ENCODE measurements at places on chromosomes 1 and 21.

- peak; percentile 69 for DNase-seq
Observed at GRCh38 chr1:197521118-197521739, 253.2 kb downstream of the CRB1 start.

GRCh38 chr1:65890201-65890843 lies 97.6 kb downstream of the PDE4B start:
- DNase-seq, result no peak

- peak; percentile 74 for DNase-seq
Observed at GRCh38 chr21:21003701-21004100, 5.5 kb downstream of the NCAM2 start.

DNA sequence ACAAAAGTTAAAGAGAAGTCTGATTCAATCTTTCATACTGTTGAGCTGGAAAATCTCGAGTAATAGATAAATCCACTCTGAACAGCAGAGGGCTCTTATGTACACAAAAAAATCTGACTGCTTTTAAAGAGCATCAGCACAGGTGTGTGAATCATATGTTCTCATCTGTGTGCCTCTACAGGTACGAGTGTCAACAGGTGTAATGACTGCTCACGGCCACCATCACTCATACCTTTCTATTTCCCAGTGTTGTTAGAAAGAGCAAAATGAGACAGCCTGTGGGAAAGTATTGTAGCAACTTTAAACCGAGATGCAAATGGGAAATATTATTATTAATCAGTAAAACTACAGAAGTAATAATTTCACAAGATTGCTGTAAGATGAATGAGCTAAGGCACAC lies 49.0 kb upstream of the SCAF4 start:
- no peak for DNase-seq

DNA sequence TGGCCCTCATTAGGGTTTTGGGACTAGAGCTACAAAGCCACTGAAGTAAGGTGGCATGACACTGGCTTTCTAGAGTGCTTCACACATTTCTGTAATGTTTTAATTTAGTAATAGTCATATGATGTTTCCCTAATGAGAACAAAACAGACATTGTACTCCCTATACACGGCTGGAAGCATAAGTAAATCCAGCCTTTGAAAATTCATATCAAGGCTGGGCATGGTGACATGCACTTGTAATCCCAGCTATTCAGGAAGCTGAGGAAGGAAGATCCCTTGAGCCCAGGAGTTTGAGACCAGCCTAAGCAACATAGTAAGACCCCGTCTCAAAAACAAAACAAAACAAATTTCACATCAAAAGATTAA lies 7.4 kb downstream of the USP48 start:
- no peak for DNase-seq

DNA sequence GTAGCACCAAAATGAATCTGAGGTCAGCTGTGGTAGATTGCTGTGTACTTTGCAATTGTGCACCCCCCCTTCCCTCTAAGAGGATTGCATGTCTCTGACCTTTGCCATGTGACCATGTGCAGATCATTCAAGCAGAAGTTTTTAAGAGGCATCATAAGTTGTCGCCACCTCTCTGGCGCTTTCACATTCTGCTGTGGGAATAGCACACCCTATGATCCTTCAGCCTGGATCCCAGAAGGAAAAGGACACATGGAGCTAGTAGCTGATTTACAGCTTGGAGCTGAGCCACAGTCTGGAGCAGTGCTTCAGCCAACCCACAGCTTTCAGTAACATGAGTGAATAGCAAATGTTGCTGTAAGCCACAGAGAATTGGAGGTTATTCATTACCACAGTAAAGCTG lies 158.5 kb downstream of the TSEN15 start:
- peak; percentile 33 for DNase-seq

- peak; percentile 50 for DNase-seq
Observed at GRCh38 chr1:23798662-23799142, 1.9 kb downstream of the GALE start.

DNA sequence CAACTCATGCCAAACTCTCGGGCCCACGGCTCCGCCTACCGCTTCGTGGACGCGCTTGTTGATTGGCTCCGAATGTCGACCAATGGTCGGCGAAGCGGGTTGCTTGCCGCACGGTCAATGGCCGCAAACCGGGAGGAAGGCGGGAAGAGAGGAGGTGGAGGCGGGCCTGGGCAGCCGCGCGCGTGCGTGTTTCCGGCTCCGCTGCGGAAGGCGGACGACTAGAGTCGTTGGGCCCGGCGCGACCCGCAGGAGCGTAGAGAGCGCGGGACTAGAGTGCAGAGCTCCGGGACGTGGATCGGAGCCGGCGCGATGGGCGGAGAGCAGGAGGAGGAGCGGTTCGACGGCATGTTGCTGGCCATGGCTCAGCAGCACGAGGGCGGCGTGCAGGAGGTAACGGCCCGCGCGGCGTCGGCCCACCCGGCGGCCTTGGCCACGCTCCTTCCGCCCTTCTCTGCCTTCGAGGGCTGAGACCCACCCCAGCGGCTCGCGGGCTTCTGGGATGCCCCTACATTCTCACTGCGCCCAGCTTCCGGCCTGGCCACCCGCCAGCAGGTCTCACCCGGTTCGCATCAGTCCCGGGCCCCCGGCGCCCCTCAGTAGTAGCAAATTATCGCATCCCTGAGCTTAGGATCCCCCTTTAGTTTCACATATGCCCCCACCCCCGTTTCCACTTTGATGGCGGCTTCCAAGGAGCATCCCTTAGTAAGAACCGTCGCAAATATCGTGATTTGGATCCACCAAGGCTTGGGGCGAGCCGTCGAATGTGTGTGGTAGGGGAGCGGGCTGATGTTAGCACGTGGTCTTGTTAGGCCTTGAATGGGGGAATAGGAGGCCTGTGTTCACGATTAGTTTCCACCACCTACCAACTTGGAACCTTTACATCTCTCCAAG lies at the start of gene NUDC:
TSS of gene NUDC (plus strand) at position 204 of the 891 bp plus-strand sequence. CDS start at position 310, 106 bp downstream.
- DNase-seq, result peak; percentile 99

DNA sequence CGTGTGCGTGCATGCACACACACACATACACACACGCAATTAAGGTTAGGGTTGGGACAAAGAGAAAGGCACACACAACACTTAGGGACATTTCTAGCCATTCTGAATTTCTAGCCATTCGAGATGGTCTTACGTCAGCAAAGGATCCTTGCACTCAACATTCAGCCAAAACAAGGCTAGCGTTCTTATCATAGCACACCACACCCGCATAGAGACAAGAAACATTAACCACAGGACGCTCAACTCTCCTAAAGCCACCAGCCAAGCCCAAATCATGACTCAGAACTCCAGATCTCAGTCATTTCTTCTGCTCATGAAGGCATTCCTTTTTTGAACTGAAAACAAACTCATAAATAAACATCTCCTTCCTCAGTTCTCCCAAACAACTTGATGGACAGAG lies 106.8 kb downstream of the LMO4 start:
- no peak for DNase-seq

DNA sequence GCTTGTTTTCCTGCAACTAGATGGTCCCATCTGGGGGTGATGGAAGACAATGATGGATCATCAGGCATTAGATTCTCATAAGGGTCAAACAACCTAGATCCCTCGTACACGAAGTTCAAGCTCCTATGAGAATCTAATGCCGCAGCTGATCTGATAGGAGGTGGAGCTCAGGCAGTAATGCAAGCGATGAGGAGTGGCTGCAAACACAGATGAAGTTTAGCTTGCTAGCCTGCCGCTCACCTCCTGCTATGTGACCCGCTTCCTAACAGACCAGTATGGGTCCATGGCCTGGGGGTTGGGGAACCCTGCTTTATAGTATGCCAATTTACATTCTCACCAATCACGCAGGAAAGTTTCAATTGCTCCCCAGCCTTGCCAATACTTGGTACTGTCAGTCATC lies 37.5 kb downstream of the TLR5 start:
- DNase-seq, result no peak

DNA sequence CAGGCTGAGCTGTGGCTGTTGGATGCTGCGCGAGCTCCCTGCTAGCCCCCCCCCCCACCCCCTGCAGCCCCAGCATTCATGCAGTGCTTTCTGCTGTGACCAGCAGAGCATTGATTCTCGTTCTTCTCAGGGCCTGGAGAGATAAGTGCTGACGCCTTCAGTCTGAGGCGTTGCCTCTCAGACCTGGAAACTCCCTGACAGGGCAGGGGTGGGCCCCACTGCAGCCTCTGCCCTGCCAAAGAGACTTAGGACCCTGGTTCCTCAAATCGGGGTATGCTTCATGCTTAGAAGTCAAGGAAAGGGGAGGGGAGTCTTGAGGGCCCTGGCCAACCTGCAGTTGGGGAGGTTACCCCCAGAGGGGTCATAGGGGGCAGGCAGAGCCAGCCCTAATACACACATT lies 38.5 kb downstream of the PTPRF start:
- DNase-seq, result no peak

DNA sequence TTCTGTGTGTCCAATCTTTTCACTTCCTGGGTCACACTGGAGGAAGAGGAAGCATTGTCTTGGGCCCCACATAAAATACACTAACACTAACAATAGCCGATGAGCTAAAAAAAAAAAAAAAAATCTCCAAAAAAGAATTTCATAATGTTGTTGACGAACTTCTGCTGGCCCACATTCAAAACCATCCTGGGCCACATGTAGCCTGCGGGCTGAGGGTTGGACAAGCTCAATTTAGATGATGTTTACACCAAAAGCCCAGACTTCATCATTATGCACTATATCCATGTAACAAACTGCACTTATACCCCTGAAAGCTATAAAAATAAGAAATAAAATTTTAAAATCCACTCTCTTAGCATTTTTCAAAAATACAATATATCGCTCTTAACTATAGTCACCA lies 187.8 kb upstream of the PTBP2 start:
- no peak for DNase-seq

DNA sequence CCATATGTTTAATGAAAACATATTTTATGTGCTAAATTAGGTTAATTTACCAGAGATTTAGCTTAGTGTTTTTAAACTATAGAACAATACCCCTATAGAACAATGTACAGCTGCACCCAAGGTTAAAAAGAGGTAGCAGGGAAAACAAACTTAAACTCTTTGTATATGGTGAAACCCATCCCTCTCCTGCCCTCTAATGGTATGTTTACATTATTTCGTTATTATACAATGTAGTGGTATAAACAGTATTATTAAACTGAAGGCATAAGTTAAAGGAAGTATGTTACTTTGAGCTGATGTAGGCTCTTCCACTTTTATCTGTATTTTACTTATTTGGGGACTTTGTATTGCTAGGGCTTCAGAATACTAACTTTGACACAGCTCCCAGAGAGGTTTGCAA lies 16.7 kb upstream of the ZYG11A start:
- no peak for DNase-seq

- no peak for DNase-seq
Observed at GRCh38 chr1:205565799-205566198, 61.3 kb downstream of the CDK18 start.

DNA sequence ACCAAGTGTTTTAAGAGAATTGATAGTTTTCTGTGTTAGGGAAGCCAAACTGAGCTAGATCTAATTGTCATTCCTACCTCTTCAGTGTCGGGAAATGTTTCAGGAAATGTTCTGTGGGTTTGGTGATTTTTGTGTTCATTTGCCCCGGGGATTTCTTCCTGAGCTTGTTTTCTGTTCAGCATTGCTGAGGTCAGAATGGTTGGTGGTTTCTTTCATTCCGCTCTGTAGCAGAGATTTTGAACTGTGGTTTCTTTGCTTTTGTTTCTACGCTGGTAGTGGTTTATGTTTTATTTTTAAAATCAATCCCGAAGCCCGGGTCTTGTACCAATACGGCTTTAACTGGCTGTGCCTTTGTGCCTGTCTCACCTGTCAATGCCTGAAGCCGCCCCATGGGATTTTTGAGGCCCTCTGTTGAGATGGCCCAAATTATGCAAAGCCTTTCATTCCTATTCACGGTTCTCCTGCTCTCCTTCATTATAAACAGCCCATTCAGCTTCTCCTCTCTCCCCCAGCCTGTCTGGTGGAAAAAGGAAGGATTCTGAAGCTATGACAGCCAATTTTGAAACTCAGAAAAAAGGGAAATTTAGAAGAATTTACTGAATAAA lies 417.2 kb upstream of the KAZN start:
- no peak for DNase-seq

DNA sequence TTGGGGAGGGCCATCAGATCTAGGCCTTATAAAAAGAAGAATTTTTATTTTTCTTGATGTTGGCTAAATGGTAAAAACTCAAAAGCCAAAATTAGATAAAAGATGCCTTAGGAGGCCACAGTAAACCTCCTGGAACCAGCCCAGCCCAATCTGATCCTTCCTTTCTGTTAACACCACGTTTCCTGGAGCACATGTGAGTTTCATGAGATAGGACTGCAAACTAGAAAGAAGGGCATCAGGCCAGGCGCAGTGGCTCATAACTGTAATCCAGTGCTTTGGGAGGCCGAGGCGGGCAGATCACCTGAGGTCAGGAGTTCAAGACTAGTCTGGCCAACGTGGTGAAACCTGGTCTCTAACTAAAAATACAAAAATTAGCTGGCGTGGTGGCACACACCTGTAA lies 6.7 kb downstream of the HSF2BP start:
- DNase-seq, result no peak

DNA sequence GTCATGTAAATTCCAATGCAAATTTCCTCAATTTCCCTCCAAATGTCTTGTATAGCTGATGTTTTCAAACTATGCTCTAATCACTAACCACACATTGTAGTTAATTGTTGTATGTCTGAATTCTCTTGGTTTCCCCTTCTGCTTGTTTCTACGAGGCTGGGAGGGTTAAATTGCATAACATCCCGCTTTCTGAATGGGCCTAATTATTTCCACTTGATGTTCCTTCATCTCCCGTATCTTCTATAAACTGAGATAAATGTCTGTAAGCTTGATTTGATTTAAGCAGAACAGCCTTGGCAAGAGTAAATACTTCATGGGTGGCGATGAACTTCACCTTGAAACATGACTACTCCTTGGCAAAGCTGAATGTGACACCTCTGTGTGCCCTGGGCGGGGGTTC lies 72.2 kb downstream of the SERINC2 start:
- DNase-seq, result no peak

DNA sequence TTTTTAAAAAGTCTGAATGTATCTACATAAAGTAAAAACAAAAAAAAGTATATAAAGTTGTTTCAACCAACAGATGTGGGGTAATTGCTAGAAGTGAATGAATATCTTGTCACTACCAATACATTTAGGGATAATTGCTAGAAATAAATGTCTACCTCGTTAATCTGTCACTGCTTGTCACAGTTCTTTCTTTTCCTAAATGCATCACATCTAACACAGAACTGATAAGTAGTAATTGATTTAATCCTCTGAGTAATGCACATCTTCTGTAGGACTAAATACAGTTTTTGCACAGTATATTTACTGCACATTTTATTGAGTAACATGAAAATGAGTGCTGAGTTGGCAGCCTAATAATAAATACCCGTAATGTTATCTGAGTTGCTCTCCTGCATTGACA lies 72.2 kb downstream of the SUSD4 start:
- DNase-seq, result no peak

DNA sequence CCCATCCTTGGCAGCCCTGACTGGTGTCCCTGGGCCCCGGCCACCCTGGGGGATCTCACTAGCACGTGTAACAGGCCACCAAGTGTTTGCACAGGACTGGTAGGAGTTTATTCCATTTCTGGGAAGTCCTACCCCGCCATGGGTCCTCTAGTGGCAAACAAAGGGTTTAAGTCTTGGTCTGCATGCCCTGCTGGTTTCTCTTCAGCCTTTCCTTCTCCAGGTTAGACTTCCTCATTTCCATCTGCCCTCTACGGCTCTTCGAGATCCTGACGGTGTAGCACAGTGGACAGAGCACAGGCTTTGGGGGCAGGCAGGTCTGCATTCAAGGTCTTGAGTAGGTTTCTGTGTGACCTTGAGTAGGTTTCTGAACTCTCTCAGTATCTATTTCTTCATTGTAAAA lies 2.8 kb downstream of the AGTRAP start:
- peak; percentile 38 for DNase-seq

GRCh38 chr1:39573097-39573465 lies 3.5 kb downstream of the PABPC4 start:
- DNase-seq, result no peak

GRCh38 chr1:183480971-183481441 lies 8.7 kb downstream of the SMG7 start:
- DNase-seq, result peak; percentile 5
